ENCODE measurements at places on chromosomes 6 and 20. TPM values are rescaled to one million over a fixed set of nuclear protein-coding genes. Genes with fewer than 3 reads are reported as not detected.

DLK2 gene
- total RNA-seq, result 6.2 TPM

RSPO3 gene
- total RNA-seq, result 7.4 TPM

PNPLA1 gene
- total RNA-seq, result not detected

MUCL3 gene
- total RNA-seq, result not detected

C6orf141 gene
- total RNA-seq, result 2.6 TPM

BPIFB2 gene
- not detected for total RNA-seq

CDSN gene
- total RNA-seq, result not detected

LGSN gene
- total RNA-seq, result not detected

NOL7 gene
- total RNA-seq, result 35.5 TPM

HLA-DOA gene
- 1.1 TPM for total RNA-seq

AVP gene
- total RNA-seq, result not detected

SDHAF4 gene
- 18.1 TPM for total RNA-seq

LKAAEAR1 gene
- total RNA-seq, result 0.36 TPM

POLR1C gene
- total RNA-seq, result 20.9 TPM

HSPA12B gene
- 3.3 TPM for total RNA-seq

BANF2 gene
- total RNA-seq, result not detected

ADGB gene
- total RNA-seq, result 0.36 TPM

SLC22A2 gene
- total RNA-seq, result 0.36 TPM

WFDC5 gene
- total RNA-seq, result not detected

RTEL1 gene
- total RNA-seq, result 13.4 TPM

DNMT3B gene
- total RNA-seq, result 9.3 TPM

FAM209B gene
- total RNA-seq, result not detected

PAQR8 gene
- 20.6 TPM for total RNA-seq

COL19A1 gene
- total RNA-seq, result 0.45 TPM

CLDN20 gene
- not detected for total RNA-seq

KIAA1755 gene
- 5.6 TPM for total RNA-seq

EHMT2 gene
- 65.1 TPM for total RNA-seq

RRAGD gene
- 39.9 TPM for total RNA-seq

GTSF1L gene
- total RNA-seq, result not detected

EEF1A2 gene
- 78.4 TPM for total RNA-seq

PNLDC1 gene
- not detected for total RNA-seq

FAM229B gene
- total RNA-seq, result 23.9 TPM

KHDC1 gene
- total RNA-seq, result 7.2 TPM

KCNK17 gene
- total RNA-seq, result 1.5 TPM

FAM217A gene
- not detected for total RNA-seq

ROMO1 gene
- 49.3 TPM for total RNA-seq

CCN2 gene
- total RNA-seq, result 8.5 TPM

E2F1 gene
- 5.9 TPM for total RNA-seq

POU5F1 gene
- not detected for total RNA-seq
